Stimulated activated naive B cell treated with anti-CD40 and anti-IgM and Interleukin-4, amounts not matched to agents 10 μg/mL and 1 μg/mL and 100 μg/mL, for 72 hours (primary cell): ENCODE measurements at places on chromosomes 11 and 22.

DNA sequence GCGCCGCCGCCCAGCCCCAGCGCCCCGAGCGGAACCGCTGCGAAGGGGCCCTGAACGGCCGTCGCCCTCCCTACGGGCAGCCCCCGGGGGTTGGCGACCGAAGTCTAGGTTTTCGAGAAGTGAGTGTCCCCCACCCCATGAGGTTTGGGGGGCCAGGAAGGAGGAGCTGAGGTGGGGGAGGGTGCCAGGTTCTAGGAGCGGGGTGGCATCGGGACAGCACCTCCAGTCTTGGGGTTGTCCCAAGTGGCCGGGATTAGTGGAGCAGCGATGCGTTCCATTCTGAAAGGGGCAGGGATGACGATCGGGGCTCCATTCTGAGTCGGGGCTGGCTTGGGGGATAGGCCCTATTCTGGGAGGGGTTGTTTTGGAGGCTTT, 408 bp downstream of the PPP2R5B start:
- no peak for DNase-seq

- DNase-seq, result peak; percentile 50
These were observed at the start of gene CDC42BPG for GRCh38 chr11:64844330-64845128. TSS of gene CDC42BPG (minus strand) at chr11:64844653. CDS start at chr11:64844569, 84 bp downstream.

DNA sequence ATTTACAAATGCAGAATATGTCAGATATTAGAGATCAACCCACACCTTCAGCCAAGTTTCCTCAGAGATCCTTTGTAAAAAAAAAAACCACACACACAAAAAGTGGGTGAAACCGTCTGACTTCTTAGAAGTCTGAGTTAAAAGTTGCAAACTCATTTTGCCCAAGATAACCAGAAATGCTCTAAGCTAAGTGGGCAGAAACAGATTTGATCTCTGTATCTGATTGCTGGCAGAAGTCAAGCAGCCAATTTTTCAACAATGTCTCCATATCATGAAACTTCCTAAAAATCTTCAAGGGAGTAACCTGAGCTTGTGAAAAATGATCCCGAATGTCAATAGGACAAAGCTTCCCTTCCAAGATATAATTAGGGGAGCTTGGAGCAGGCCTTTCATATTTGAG, 28.6 kb upstream of the ATXN10 start:
- DNase-seq, result no peak

DNA sequence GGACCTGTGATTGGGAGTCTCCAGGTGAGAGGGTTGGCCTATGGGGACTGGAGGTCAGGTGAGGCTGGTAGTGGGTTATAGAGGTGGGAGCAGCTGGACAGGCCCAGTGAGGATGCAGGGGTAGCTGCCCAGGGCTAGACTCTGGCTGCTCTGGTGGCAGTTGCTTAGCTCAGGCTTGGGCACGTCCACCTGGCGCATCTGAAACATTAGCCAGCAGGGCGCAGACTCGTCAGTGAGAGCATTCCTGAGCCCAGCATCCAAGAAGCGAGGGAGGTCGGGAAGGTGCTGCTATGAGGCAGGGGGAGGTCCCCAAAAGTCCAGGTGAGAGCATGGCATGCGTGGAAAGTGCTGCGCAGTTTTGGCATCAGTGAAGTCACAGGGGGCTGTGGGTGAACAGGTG, 3.5 kb upstream of the GGT1 start:
- no peak for DNase-seq

- DNase-seq, result peak; percentile 17
These were observed 499 bp downstream of the ATL3 start for GRCh38 chr11:63670433-63671321.
